Activated CD8-positive, alpha-beta memory T cell treated with anti-CD3 and anti-CD28 coated beads, Interleukin-2, amount 10 ng/mL, durations not matched to agents 7 days and 5 days (primary cell): ENCODE measurements at places on chromosomes 1 and 21. TPM values are rescaled to one million over a fixed set of nuclear protein-coding genes. Genes with fewer than 3 reads are reported as not detected.

SYT14 gene
- not detected for total RNA-seq

RGS7 gene
- total RNA-seq = not detected

RNU1-1 gene
- total RNA-seq = 3,744 TPM

NTMT2 gene
- total RNA-seq = not detected

WNT3A gene
- total RNA-seq = not detected

NFASC gene
- 0.23 TPM for total RNA-seq

KPRP gene
- not detected for total RNA-seq

KRTAP11-1 gene
- not detected for total RNA-seq

TMEM52 gene
- not detected for total RNA-seq

ALG14 gene
- 2.8 TPM for total RNA-seq

C1QTNF12 gene
- total RNA-seq = 2.0 TPM

LHX8 gene
- total RNA-seq = not detected

PDE9A gene
- 2.0 TPM for total RNA-seq

CLDN8 gene
- not detected for total RNA-seq

S100A1 gene
- not detected for total RNA-seq
